ENCODE measurements at places on chromosomes 3 and 15.

DNA sequence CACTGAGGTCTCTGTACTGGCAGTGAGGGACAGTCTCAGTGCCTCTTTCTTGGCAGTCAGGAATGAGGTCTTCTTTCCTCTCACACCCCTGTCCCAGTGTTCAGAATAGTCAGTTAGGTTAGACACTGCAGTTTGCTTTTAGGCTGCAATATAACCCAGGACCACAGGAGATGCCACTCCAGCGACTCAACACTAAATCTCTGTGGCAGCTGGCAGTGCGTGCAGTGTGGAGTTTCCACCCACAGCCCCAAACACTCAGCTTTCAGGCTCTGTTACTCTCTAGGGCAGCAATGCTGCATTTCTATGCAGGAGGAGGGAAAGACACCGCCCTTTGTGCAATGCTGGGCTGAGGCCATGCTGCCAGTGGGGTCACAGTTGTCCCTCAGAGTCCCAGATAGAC, 150.2 kb upstream of the SUCLG2 start:
- DNase-seq, result no peak

DNA sequence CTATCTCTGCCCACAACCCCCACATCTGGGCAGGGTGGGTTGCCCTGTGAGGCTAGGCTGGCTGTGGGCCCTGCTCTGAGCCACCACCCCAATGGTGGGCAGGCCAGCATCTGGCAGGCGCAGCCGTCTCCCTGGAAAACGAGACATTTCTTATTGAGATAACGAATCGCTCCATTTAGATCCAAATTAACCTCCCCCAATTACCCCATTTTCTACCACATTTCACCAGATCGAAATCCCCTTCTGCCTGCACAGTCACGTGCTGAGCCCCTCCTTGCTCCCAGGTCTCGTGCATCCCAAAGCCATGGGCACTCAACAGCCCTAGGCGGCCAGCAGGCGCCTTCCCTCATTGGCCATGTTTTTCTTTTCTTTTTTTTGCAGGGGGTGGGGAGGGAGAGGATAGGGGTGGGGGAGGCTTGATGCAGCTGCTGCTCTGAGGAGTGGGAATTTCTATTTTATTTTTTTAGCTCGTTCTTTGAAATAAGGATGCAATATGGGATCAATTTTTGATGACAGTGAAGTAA, 53.0 kb upstream of the TMEM115 start:
- DNase-seq, result peak; percentile 84

DNA sequence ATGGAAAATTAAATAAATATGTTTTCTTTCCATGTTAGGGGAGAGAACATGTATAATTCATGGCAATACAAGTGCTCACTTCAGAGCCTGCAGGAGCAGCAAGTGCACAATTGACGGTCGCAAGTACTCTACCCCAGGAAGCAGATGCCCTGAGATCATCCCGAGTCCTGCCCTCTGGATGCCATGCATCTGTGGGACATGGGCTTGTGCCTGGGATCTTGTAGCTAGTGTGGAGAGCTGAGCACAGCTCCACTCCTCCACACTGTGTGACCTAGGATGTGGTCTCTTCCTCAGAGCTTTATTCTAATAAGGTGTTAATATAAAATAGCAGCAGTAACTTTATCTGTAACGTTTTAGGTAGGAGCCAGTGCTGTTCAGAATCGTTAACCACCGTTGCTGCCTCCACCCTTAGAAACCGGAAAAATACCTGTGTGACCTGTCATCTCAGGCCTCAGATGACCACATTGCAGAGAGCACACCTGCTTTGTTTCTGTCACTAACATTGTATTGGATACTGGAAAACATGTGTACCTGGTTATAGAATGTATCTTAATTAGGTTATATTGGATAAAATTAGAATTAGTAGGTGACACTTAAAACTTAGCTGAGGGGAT, 105.0 kb upstream of the GOLGA6L6 start:
- no peak for DNase-seq

GRCh38 chr3:53156368-53156834, 4.6 kb upstream of the PRKCD start:
- no peak for DNase-seq

DNA sequence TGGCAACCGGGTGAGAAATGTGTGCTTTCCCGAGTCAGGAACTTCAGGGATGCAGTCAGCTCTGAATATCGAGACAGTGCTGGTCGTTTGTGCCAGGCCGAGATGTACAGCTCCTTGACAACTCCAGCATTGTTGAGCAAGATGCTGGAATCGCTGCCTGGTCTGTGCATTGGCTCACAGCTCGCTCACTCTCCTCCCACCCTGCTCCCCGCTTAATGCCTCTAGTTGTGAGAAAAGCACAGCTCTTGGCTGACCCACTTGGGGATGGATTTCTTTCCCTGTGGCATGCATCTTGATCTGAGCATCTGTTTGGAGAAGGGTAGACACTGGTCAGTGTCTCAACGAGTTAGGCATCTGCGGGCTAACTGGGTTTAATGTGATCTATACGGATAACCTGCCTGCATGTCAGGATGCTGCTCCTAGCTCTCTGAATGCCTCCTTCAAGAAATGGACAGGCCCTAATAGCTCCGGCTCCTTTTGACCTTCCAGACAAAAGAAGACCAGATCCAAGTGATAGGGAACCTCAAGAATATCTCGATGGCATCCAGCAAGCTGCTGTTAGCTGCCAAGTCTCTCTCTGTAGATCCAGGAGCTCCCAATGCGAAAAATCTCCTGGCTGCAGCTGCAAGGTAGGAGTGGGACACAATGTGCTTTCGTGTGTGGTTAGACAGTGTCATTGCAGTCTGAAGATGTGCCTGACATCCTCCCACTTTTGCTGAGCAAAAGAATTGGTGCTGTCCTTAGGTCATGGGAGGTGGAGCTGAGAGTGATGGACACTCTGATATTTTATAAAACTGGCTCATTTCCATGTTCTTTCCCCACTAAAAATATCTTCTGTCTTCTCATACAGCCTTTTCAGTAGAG, 302.2 kb upstream of the TPM1 start:
- peak; percentile 51 for DNase-seq

DNA sequence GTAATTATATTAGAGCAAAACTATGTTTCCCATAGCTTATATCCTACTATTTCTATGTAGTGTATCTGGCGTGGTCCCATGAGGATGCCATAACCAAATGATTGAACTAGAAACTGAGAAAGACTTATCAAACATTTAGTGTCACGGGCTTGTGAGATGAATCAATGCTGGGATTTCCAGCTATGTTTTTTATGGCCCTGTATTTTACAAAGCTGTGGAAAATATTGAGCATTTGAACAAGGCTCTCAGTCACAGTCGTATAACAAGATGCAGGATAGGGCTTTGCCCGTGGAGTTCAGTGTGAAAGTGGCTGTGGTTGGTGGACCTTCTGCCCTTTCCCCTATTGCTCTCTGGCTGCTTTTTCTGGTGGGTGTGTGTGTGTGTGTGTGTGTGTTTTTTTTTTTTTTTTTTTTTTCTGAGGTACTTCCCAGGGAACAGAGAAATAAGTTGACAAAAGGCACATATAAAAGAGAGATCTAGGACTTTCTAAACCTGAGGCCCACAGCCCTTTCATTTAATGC, 60.7 kb downstream of the CACNA1D start:
- DNase-seq, result no peak

DNA sequence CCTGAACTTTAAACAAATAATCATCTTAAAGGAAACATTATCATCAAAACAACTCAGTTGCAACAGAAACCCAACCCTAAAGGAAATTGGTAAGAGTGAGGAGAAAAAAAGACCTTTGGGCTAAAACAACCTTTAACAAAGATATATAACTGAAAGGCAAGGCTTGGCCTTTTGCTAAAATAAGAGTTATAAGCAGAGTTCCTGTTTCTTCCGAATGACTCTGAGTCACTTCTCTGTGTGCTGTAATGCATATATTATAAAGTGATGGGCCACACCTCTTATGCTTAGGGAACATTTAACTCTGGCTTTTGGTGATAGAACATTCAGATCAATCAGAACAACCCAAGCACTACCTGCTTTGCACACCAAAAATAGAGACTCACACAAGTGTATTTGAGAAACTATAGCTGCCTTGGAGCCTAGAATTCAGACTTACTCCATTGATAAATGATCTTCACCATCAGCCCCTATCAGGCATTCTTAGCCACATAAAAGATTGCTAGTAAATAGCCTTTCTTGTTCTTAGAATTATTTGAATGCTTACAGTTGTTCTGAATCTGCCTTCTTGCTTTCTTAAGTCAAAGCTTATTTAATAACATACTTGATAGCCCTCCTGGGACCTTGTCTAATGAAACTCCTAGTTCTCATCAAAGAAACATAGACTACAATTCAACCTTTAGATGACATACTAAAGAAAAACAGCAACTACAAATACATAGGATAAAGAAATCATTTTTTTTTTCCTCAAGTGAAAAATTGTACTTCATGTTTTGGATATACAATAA, 294.2 kb upstream of the SEMA6D start:
- DNase-seq, result no peak

DNA sequence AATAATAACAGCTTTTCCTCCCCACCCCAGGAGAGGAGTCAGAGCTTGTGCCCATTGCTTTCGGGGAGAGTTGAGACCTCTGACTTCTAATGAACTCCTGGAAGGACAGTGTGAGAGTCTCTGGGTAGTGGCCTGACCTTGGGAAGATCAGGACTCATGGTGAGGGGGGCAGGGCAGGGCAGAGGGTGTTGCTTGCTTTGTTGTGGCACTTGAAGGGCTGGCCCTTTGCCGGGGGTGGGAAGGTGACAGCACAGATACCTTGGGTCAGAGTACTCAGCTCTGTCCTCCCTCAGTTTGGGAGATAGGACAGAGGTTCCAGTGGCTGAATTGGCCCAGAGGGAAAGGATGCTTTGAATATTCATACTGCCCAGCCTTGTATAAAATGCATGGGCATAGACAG, 15.8 kb downstream of the RBP2 start:
- no peak for DNase-seq

GRCh38 chr15:31964586-31965307, 65.6 kb upstream of the CHRNA7 start:
- no peak for DNase-seq

DNA sequence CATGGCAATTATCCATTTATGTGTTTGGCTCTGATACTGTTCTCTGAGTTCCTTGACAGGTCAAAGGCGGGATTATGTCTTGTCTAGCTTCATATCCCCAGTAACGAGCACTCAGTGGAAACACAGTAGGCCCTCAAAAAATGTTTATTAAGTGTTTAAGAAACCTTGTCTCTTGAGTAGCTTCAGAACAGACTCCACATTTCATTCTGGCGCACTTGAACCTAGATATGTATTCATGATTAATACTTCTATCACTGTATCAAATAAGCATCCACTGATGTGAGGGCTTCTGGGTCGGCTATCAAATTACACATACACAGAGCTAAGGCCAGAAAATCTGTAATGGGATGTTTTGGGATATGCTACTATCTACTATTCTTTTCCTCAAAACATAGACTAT, 4.6 kb downstream of the CBLB start:
- no peak for DNase-seq

DNA sequence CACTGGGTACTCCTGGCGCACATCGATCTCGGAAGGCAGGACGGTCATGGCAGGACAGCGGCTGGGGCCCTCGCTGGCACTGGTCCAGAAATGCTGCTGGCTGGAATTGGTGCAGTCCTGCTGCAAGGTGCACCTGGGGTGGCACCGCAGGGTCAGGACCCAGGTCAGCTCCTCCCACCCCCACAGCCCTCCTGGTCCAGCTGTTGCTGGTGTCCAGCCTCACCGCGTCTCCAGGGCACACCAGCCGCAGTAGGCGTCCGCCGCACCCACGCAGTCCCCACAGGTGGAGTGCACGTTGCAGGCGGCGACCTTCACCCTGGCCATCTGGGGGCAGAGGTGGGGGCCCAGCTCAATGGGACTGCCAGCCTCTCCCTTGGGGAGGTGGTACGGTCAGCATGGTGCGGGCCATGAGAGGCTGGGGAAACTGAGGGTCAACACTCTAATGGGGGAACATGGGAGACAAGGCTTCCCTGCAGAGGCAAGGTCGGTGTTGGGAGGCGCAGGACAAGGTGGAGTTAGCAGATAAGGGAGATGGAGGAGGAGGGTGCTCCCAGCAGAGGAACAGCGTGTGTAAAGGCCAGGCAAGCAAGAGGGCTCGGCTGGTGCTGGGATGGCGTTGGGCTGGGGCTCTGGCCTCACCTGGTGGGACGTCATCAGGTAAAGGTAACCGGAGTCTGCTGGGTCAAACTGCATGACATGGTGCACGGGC, 20.4 kb downstream of the PLXND1 start:
- no peak for DNase-seq

DNA sequence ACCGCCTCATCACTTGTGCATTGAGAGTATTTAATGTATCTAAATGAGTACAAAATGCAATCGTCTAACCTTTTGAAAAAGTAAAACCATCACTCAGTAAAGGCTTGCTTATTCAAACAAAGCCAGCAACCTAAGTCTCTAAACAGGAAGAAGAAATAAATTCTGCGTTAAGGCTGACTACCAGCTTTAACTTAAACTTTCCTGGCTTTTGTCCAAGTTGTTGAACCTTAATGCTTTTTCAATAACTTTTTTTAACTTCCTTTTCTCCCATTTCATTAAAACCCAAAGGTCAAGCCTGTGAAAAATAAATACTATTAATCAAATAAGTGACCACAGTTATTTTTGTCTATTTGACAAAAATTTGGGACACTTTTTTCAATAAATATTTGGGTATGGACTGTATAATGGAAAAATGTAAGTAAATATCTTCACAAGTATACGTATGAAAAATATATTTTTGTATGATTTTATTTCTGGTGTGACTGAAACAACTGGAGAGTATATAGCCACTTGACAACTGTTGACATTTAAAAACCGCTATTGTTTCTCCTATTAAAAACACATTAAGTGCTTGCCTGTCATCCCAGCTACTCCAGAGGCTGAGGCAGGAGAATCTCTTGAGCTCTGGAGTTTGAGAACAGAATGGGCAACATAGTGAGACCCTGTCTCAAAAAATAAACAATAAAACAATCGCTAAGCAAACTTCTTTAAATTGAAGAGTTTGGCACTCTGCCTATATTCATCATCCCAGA, 2.9 kb downstream of the KLHL24 start:
- no peak for DNase-seq

DNA sequence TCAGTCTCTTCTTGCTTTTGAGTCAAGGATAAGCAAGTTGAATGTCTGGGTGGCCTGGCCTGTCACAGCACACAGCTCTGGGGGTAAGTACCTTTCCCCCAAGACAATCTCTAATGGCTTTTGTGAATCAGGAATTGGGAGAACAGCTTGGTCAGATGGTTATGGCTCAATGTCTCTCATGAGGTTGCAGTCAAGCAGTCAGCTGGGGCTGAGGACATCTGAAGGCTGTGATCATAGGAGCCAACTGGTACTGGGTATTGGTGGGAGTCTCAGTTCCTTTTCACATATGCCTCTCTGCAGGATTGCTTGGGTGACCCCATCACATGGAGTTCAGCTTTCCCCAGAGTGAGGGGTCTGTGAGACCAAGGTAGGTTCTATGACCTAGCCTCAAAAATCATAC, 33.0 kb upstream of the TMEM158 start:
- DNase-seq, result no peak
